Progenitor cell of endocrine pancreas (in vitro differentiated cells): ENCODE measurements at places on chromosomes 3 and 15.

GRCh38 chr15:68469162-68470048 is 37.4 kb upstream of the ITGA11 start:
- DNase-seq: no peak

- no peak for DNase-seq
Measured at GRCh38 chr3:156837115-156837514, 11.0 kb downstream of the LEKR1 start.

- no peak for DNase-seq
Measured at GRCh38 chr15:67433495-67434099, 87.3 kb upstream of the C15orf61 start.

DNA sequence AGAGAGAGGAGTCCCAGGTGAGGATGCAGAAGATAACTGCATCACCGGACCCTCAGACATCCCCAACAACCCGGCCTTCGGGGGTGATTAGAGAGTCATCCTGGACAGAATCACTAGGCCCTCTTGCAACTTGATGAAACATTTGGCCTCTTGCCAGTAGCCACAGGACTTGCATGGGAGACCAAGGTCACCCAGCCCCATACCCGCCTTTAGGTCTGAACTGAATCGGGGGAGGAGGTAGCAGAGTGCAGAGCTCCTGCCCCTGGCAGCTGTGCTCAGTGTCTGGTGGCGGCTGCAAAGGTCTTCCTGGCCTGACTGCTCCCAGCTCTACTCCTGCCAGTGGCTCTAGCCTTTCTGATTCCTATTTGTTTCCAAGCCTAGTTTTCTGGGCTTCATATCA is 12.4 kb downstream of the PIF1 start:
- no peak for DNase-seq

DNA sequence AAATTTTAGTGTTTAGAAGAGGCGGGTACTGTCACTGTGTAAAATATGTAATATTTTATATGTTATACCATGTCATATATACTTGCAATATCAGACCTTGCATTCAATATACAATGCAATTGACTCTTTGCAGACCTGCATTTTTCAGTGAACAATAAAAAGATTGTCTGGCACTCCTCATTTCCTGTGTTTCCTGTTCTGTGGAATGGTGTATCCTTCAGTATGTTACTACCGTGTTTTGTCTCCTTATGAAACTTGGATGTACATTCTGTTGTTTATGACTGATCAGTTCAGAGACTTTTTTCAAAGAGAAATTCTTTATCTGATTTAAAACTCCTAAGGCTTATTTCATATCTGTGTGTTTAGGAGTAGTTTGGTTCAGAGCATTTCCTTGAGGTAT is 31.5 kb downstream of the APH1B start:
- no peak for DNase-seq

GRCh38 chr3:194935061-194935460 is 249.4 kb downstream of the FAM43A start:
- DNase-seq: no peak

GRCh38 chr3:122688996-122689395 is 8.4 kb downstream of the PARP14 start:
- no peak for DNase-seq

DNA sequence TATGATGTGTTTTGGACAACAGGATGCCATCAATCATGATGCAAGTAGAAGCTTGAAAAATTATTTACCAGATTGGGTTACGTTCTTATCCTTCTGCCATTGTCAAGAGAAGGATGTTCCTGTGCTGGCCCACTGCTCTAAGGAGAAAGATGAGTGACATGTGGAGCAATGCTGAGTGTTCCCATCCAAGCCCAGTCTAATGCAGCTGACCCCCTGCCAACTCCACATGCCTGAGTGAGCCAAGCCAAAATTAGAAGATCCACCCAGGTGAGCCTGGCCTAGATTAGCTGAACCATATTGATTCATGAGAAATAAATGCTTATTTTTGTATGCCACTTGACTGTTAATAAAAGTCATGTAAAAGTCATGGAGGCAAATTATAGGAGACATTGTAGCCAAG is 446.5 kb downstream of the CNTN3 start:
- DNase-seq: no peak

DNA sequence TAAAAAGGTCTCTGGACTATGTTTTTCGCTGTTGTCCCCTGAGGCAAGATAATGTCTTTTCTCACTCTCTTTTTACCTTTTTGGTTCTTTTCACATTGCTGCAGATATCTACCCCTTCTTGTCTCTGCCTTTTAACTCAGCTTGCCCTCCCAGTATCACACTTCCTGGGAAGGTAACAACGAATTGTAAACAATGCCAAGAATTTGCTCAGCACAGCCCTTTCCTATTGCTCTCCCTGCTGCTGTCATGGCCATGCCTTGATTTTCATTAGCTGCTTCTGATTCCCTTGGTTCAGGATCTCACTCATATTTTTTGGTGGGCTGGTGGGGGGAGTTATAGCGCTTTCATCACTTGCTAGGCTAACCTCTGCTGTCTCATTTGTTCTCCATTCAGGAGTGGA is 123.1 kb upstream of the DPH6 start:
- no peak for DNase-seq

- DNase-seq: no peak
Measured at GRCh38 chr3:35081899-35082298, 557.4 kb upstream of the ARPP21 start.

- no peak for DNase-seq
Measured at GRCh38 chr3:183285828-183286457, 32.9 kb downstream of the B3GNT5 start.

DNA sequence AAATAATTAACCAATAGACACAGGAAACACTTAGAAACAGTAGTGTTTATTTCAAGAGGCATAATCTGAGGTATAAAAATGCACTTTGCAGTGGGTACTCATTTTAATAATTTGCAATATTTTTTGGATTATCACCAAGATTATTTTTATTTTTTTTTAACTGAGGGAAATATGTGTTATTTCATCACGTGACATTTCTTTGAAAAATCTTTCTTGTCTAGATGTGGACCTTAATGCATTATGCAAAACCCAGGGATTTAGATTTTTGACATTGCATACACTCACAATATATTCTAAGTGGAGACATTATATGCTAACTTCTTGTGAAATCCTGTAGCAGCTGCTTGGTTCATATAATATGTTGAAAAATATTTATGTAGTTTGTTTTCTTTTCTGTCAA is 260.4 kb upstream of the MEIS2 start:
- no peak for DNase-seq

- DNase-seq: no peak
Measured at GRCh38 chr3:194804796-194805195, 119.1 kb downstream of the FAM43A start.

DNA sequence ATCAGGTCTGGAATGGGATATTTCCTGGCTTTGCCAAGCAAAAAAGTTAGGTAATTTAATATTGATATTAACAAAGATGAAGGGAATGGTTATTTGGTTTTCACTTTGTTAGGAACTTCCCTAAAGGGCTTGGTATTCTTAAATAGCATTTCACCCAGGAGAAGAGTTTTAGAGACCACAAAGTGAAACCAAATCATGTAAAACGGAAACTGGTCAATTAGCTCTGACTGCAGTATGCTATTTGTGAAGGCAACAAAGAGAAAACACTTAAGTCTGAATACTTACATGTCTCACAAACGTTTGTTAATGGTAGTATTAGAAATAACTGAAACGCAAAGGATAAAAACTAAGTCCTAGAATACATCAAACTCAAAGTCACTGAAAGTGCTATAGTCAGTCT is 32.4 kb upstream of the SETMAR start:
- no peak for DNase-seq

- no peak for DNase-seq
Measured at GRCh38 chr3:11668243-11669235, 24.8 kb upstream of the VGLL4 start.

DNA sequence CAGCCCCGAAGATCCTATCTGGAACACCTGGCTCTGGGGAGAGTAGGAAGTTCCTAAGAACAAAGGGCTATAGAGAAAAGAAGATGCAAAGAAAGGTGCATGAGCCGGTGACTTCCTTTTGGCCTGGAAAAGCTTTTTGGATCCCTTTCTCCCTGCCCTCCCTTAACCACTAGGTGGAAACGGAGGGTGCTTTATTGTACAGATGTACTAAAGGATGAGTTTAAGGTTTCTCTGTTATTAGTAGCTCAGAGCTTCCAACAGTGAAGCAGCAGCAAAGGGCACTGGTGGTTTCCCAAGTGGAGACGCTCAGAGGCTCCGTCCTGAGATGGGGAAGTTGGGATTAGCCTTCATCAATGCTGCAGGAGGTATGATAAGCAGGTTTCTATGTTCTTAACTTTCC is 5.9 kb upstream of the ADGRG7 start:
- DNase-seq: no peak

- no peak for DNase-seq
Measured at GRCh38 chr3:15361494-15362214, 29.3 kb upstream of the SH3BP5 start.

GRCh38 chr3:9253327-9253726 is 3.9 kb upstream of the SRGAP3 start:
- DNase-seq: no peak

GRCh38 chr3:171457607-171458061 is 2.6 kb downstream of the TNIK start:
- DNase-seq: no peak

- no peak for DNase-seq
Measured at GRCh38 chr3:177781686-177782161, 584.4 kb upstream of the TBL1XR1 start.

- DNase-seq: no peak
Measured at GRCh38 chr3:150324788-150325187, 83.3 kb upstream of the TSC22D2 start.

- no peak for DNase-seq
Measured at GRCh38 chr3:34844323-34844620, 795.1 kb upstream of the ARPP21 start.

DNA sequence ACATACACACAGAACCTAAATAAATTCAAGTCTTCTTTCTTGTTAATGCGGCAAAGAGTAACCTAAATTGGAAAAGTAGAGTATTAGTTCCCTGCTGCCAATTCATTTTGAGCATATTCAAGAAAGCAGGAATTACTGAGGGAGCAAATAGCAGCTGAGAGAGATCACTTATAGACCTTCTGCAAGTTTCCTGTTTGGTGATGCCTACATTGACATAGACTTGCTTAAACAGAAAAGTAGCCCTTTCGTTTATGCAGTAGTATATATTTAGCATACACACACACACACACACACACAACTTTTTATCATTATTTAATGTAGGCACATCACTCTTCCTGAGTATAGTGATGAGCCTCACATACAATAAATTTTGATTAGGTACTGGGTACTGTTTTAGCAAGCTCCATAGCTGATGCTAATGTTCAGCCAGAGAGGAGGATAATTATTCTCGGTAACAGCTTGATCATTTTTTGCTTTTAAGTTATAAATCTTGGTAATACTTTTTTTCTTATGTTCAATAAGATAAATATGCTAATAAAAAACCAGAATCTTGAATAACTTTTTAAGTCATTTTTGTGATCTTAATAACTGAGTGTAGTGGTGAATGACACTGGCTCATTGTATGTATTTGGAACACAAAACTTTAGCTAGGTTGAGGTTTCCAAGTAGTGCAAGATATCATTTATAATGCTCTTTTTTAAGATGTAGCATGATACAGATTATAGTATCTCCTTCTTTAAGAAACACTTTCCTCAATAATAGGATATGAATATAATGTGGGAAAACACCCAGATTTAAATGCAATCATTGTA is 174.7 kb downstream of the MBNL1 start:
- no peak for DNase-seq

- DNase-seq: no peak
Measured at GRCh38 chr15:56468401-56468800, 3.5 kb upstream of the MNS1 start.

DNA sequence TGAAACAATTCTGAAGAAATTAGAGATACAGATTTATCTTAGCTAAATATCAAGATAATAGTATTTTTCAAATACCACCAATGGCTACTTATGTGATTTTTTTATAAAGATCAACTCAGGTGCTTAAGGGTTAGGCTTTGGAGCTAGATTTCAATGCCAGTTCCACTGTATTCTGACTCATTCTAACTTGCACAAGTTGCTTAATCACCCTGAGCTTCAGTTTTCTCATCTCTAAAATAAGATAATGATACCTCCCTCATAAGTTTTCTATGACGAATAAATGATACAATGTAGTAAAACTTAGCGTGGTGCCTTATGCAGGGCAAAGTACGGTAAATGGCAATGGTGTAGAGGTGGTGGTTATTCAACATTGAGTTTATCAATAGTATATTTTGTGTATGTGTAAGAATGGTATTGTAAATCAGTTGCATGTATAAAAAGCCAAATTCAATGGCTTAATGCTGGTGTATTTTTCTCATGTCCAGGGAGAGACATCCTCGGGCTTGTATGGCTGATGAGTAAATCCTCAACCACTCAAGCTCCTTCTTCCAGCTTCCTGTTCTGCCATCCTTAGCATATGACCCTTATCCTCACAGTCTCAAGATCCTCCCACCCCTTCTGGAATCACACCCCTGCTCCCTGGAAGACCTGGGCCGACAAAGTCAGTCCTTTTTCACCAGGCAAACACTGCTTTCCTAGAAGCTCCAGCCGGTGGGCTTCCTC is 505.9 kb upstream of the CFAP20DC start:
- DNase-seq: no peak

DNA sequence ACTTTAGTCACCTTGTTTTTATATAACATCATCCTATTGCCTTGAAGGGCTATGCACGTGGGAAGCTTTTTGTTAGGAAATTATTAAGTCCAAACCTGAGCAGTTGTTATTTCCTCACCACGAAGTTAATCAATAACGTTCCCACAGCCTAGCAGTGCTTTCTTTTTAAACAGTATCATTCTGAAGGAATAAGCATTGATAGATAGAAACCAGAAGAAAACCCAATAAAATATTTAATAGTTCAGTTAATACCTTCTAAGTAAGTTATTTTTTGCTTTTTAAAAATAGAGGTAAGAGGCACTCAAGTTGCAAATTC is 149.3 kb downstream of the KCNMB2 start:
- DNase-seq: no peak

DNA sequence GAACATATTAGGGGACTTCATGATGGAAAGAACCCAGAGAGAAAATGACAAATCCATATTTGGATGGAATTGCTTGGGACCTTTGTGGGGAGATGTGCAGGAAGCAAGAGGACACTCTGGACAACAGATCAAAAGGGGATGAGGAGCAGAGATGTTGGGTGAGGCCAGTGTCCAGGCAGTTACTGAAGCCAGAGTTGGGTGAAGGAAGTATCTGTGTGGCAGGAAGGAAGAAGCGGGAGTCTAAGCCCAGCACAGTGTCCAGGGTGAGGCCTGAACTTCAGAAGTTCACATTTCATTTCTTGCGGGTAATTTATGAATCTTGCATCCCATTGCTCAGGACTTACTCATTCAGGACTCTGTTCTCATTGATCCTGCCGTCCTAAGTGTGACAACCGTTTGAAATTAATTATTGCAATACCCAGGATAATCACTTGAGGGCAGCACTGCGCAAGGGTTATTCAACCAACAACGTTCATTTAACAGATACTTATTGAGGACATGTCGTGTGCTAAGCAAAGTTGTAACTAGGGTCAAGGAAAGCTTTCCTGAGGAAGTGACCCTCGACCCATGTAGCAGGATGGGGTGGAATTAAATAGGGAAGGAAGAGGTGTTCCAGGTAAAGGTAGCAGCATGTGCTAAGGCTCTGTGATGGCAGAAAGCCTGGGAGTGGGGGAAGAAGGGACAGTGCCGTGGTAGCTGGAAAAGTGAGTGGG is 61.3 kb upstream of the CMTM8 start:
- peak; percentile 61 for DNase-seq

GRCh38 chr3:18099611-18100010 is 325.5 kb downstream of the SATB1 start:
- no peak for DNase-seq
